ENCODE measurements at places on chromosomes 11 and 22.

DNA sequence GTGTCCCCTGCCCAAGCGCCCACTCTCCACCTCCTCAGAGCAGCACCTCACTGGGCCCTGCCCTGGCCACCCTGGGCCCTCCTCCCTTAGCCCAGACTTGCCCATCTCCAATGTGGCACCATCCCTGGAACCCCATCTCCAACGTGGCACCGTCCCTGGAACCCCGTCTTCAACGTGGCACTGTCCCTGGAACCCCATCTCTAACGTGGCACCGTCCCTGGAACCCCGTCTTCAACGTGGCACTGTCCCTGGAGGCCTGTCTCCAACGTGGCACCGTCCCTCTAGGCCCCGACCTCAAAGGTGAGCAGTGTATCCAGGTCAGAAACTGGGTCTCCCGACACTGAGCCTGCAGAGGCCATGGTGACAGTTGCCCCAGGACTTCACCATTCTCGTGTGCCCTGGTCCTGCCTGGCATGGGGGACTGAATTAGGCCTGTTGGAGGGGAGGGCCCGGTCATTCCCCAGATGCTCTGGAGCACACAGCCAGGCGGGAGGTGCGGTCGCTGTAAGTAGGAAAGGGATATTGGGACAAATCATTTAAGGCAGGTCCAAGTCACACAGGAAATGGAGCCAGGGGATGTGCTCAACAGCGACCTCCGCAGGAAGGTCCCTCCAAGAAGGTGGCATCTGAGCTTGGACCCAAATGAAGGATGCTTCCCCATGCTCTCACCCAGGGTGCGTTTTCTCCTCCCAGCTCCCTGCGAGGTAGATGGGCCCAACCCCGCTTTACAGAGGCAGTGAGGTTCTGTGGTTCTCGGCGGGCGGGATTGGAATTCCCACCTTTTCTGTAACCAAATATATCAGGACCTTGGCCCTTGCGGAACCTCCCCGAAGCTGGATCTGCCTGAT is 2.4 kb upstream of the CTSD start:
- no peak for DNase-seq

- peak; percentile 24 for DNase-seq
Measured at GRCh38 chr11:106077609-106078455, at the start of gene AASDHPPT. Gene AASDHPPT (plus strand): TSS chr11:106077662. CDS start chr11:106077711, 49 bp downstream.

DNA sequence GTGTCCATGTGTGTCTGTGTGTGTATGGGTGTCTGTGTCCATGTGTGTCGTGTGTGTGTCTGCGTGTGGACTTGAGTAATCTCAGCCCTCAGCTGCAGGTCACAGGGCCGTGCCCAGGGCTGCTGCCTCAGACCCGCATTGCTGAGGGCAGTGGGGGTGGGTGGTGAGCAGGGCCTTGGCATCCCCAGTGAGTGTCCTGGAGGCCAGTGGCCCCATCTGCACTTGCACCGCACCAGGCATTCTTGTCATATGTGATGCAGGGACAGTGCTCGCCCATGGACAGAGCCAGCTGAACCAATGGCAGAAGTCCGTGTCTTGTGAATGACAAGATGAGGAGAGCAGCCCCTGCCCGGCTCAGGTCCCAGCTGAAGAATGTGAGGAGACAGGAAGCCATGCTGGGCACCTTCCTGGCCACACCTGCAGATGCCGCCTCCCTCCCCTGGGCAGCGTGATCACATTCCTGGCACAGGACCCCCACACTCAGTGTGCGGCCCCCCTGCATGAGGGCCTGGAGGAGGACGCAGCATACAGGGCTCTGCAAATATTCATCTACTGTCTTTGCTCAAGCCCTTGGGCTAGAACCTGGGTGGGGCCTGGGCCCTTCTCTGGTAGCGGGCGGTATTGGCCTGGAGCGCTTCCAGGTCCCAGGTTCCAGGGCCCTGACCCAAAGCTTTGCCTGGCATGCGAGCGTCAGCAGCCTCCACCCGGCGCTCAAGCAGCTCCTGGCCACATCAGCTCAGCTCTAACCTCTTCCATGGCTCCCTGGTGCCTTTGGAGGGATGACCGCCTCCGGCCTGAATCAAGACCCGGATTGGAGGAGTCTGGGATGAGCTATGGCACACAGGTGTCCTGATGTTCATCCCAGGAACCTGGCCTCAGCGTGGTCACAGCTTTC is 3.9 kb downstream of the ALDH3B2 start:
- DNase-seq: no peak

DNA sequence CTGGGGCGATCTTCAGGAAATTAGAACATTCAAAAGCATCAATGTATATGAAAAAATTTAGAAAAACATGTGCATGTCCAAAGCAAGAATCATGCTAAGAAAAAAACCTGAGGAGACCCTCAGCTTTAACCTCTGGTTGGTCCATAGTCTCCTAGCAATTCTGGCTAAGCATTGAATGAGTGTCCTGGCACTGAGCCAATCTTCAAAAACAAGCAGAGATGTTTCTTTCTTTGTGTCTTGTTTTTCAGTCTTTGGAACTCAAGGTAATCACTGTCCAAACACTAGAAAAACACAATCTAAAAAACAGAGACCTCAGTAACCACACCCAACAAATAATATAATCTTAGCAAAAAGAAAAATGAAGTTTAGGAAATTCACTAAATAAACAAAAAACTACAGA is 205.4 kb upstream of the CARD18 start:
- no peak for DNase-seq

GRCh38 chr22:45099961-45100360 is 63.8 kb upstream of the NUP50 start:
- no peak for DNase-seq

DNA sequence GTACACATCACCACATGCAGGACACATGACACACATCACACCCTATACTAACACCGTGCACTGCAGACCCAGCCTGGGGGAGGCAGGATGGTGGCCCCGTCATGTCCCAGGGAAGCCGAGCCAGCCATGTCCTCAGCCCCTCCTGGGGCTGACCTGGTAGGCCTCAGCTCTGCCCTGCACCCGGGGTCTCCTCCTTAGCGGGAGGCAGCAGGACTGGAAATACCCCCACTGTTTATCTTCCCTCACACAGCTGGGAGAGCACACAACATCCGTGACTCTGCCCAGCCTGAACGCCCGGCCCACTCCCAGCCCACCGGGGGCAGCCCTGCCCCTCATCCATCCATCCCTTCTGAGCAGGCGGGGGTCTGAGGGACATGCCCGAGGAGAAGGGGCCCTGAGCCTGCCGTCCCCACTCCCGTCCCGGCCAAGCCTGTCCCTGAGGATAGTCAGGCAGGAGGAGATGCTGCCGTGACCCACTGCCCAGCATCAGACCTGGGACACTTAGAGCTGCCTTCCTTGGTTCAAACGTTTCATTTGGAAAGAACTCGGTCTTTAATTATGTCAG is 945.0 kb downstream of the BRD1 start:
- no peak for DNase-seq

DNA sequence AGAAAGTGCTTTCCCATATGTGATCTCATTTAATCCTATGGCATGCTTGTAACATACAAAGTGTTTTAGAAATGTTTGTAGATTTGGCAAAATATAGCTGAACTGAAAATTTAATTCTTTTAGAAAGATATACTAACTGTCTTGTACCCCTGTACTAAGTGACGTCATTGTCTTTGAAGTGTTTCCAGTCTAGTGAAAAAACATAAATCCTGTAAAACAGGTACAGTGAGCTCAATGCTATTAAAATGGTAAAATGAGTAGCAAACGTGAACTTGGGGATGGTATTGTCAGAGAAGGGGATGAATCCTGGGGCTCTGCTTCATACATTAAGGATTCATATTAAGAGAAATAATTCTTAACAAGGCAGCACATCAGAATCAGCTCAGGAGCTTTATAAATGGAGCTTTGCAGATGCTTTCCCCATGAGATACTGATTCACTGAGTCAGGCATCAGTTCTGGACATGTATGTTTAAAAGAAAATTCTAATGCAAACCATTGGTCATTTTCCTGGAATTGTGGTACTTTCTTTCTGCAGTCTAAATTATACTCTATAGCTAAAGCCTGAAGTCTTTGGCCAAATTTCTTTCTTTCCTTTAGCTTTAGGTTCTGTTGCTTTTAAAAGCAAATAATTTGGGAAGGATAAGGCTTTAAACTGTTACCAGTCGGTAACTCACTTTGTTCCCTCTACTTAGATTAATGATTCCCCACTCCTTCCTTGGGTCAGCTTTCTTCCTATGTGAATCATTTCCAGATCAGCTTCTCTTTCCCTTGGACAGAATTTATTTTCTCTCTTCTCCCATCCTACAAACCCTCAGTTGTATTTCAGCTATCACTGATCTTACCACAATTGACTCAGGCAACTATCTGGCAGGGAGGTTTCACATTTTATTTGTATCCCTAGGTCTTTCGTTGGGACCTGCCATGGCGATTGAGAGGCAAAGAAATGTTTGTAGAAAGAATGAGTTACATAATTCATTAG is 57.5 kb upstream of the DDI1 start:
- no peak for DNase-seq

DNA sequence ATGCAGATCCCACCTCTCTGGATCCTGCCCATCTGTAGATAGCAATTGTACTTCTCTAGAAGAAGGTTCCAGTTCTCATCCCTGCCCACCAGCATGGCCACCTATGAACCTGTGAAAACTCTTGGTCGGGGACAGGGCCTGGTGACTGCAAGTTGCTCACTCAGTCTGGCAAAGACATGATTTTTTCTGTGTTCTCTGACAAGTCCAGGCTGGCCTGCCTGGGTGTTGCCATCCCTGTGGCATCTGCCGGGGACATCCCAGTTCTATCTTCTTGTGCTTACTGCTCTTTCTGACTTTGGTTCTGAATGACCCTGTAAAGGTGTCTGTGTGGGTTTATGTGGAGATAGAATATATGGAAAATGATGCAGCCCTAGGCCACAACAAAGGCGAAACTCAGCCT is 545.8 kb downstream of the INSC start:
- DNase-seq: no peak

DNA sequence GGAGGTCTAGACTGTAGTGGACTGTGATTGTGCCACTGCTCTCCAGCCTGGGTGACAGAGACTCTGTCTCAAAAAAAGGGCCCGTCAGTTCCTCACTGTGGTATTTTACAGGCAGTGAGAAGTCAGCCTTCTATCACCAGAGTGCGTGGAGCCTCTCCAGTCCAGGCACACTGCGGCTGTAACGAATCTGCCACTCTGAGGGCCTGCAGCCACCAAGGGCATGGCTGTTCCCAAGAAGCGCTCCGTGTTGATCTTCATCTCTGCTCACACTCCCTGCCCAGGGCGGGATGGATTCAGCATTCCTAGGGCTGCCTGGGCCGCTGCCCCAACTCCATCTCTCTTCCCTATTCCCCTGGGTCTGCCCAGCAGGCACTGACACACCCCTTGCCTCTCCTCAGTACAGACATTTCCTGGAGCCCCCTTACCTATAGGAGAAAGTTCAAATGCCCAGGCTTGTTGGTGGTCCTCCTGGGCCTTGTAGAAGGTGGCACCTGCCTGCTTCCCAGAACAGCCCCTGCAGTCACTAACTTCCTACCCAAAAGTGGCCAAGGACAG is 148.4 kb downstream of the CACNA1I start:
- no peak for DNase-seq

- DNase-seq: no peak
Measured at GRCh38 chr11:46003572-46003971, 81.1 kb downstream of the LARGE2 start.

GRCh38 chr22:35517207-35517606 is 23.4 kb upstream of the RASD2 start:
- no peak for DNase-seq

GRCh38 chr11:38481391-38481790 is 1883.4 kb upstream of the RAG2 start:
- DNase-seq: no peak

GRCh38 chr11:44143987-44144909 is 48.8 kb downstream of the EXT2 start:
- DNase-seq: no peak

DNA sequence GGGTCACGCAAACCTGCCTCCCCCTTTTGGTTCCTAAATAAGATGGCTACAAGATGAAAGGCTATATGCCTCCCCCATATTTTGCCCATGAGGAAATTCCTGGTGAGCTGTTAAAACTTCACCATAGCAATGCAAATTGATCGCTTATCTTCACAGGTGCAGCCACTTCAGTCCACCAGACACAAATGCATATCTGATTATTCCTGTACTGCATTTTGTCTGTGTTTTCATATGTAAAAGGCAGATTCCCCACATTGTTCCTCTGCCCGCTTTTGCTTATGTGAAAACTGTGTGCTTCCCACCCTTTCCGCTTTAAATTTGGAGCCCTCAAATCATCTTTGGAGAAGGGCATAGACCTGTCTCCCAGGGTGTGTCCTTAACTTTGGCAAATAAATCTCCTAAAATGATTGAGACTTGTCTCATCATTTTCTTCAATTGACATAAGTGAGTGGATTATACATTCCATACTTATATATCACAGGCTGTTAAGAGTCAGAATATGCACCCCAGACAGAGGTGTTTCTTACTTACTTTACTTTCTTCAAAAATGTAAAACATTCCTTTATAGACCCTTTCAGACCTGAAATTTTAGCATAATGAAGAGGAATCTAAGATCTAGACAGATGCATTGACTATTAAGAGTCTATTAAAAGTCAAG is 116.4 kb downstream of the CASP12 start:
- DNase-seq: no peak

DNA sequence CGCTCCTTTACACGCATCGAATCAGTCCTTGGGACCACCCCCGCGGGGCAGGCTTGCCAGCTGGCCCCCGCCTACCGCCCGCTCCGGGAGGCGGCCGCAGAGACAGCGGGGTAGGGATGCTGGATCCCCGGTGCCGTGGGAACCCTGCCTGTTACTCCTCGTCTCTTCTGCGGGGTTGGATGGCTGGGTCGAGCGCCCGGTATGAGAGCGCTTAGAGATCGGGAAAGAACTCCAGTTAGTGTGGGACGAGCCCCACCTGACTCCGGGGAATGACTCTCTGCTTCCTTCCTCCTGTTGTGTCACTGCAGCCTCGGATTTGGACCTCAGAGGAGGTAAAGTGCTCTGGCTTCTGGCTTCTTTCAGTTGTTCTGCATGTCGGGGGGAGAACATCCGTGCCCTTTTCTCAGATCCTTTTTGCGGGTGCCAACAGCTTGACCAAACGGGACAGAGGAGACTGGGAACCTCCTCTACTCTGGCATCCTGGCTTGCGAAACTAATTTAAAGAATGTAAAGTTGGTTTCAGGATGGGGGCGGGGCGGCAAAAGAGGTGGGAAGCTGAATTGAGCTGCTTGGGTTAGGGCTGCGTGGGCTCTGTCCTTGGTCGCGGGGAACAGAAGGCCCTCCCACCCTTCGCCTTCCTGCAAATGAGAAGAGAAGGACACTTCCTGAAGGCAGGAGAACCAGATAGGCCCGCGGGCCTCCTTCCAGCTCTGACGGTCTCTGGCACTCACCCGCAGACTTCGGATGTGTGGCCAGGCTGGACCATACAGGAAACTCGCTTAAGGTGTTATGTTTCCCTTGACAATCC is 938 bp downstream of the LAYN start:
- DNase-seq: no peak

- no peak for DNase-seq
Measured at GRCh38 chr11:17277024-17277584, 565 bp downstream of the NUCB2 start.

DNA sequence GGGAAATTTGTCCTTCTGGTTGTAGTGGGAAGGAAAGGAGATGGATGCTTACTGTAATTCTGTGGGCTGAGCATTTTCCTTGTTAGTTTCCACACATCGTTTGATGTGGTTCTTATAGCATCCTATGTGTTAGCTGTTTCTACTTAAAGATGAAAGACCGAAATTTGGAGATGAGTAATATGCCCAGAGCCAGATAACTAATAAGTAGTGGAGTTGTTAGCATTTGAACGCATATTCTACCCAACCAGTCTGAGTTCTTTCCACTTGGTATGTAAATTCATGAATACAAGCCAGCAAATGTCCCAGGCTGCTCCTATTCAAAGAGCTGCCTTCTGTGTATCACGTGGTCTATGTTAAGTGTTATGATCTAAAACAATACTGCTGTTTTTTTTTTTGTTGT is 14.6 kb downstream of the SPECC1L start:
- DNase-seq: no peak

- no peak for DNase-seq
Measured at GRCh38 chr11:44467931-44468330, 97.5 kb upstream of the CD82 start.
